ENCODE measurements at places on chromosomes 2 and 18.
A peak's percentile ranks its signal among the peaks of the same experiment; 100 is the strongest.

- DNase-seq = no peak
Measured at GRCh38 chr2:212173331-212173730, 365.3 kb downstream of the ERBB4 start.

DNA sequence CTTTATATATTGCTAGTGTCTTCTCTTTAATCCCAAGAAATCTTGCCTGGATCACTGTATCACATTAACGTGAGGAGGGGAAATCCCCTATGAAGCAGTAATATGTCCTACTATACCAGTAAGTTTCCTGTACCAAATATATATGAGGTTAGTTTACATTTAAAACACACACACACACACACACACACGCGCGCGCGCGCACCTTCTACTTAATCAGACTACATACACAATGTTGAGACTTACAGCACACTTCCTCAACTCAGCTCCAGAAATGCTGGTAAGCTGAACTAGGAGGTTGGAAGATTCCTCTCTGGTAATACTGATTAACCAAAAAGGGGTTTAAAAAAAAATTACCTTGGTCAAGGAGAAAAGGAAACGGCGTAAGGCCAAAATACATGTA lies 49.3 kb downstream of the USP34 start:
- DNase-seq = no peak

DNA sequence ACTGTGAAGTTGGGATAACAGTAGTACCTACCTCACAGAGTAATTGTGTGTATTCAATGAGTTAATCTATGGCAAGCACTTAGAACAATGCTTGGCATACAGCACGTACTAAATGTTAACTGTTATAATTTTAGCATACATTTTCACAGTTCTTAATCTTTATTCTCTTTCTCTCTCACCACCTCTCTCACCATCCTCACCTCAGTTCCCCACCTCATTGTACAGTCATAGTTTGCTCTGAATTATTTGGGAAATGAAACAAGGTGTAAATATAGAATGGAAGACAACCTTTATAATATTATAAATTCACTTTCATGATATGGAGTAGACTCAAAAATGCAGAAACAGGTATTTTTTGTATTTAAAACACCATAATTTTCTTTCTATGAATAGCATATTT lies 40.0 kb upstream of the DNAH7 start:
- DNase-seq = no peak

DNA sequence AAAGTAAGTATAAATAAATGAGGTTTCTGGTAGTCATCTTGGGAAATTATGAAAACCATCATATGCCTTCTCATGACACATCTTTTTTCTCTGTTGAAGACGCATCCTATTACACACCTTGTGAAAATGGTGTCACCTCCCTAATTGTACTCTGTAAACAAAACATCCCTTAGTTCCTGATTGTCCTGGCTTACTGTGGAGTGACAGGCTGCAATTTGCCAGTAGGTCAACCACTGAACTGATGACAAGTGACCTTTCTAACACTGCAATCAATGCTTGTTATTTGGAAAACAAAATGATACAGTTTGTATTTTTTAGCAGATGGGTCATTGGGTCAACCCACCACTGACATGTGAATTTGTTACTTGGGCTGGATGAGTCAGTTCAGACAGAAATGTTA lies 219.5 kb downstream of the PTPRM start:
- DNase-seq = no peak

- DNase-seq = no peak
Measured at GRCh38 chr18:1840878-1841277, 730.4 kb downstream of the METTL4 start.

DNA sequence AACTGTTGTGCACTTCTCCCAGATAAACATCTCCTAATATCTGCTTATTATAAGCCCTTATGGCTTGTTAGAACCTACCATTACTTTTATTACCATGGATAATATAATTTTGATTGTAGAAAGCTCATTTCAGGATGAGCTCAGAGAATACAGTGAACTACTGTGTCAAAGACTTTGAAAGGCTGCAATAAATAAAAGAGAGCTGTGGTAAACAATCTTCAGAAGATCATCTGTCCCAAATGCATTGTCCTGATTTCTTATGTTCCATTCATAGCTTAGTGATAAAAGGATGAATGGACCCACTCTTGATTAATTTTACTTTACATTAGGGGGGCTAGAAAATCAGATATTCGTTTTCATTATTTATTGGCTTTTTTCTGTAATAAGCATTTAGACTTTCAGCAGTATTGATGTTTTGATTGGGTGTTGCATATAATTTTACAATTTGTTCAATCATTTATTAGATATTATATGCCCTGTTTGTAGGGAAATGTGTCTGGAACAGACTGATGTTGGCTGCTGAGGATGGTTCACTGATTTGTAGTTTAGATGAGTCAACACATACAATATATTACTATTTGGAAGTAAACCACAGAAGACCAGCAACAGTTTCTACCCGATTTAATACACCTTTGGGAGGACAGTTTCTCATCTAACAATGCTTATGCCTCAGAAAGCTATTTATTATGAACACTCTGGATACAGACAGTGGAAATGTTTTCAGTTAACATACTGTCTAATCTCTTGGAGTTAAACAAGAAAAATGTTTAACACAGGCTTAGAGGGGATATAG lies 147.2 kb downstream of the TMEFF2 start:
- no peak for DNase-seq

DNA sequence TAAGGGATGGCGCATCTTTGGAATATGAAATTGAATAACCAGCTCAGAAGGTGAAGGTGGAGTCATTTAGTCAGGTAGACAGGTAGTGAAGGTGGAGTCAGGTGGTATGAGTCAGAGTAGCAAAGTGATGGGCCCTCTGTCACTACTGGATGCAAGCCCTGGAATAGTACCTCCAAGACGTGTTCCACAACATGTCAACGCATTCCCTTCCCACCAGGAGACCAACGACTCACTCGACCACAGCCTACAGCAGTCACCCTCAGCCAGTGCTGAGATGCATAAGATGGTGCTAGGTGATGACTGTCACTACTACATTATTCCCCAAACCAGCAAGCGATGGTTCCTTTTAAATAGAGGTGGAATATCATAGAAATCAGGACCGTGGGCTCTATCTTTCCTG lies 6.8 kb downstream of the CPLX4 start:
- peak; percentile 17 for DNase-seq

GRCh38 chr18:58891776-58892175 lies 27.1 kb downstream of the ZNF532 start:
- no peak for DNase-seq

DNA sequence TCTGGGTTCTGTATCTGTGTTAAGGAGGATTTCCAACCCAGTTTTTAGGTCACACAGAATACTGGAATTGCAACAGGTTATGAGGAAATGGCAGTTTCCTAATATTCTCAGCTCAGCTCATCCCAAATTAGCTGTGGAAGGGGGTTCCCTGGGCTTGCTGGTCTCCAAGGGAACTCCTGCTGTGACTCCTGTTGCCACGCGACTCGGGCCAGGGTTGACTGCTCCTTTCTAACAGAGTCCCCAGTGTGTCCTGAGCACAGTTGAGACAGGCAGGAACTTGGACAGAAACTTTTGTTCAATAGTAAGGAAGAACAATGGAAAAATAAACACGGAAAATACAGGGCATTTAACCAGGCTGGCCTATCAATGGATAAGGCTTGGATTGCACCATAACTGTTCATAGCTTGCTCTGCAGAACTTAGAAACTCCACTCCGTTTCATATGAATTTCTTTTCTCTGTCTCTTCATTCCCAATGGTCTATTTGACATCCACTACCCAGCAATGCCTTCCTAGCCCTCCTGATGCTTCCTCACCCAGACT lies 3.8 kb upstream of the ROCK2 start:
- DNase-seq = no peak

DNA sequence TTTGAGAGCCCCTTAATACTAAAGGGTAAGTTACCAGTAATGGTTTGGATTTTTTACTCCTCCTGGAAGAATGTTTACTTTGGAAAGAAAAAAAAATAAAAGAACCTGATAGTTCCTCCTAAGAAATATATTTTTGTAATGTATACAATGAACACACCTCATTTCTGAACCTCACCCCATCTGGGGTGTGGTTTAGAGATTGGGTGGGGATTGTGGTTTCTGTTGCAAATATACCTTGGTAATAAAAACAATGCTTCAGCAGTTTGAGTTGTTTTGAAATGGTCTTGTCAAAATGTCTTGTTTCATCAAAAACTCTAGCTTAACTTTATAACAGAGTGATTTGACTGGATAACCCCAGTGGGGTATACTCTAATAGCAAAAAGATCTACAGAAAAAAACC lies 448.9 kb upstream of the MEIS1 start:
- DNase-seq = no peak

DNA sequence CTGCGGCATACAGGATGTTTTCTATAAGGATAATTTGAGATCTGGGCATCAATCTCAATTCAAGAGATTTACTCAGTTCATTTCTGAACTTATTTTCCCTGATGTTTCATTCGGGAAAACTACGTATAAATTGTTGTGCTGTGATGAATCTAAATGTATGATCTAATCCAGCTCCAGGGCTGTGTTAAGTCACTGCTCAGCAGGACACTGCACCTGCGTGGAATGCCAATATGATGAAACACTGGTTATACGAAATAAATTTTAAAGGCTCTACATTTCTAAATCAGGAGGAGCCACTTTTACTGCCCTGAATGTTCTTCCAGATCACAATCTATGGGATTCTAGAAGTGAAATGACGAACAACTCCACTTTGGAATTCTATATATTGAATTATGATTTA lies 259.0 kb downstream of the HNMT start:
- no peak for DNase-seq

DNA sequence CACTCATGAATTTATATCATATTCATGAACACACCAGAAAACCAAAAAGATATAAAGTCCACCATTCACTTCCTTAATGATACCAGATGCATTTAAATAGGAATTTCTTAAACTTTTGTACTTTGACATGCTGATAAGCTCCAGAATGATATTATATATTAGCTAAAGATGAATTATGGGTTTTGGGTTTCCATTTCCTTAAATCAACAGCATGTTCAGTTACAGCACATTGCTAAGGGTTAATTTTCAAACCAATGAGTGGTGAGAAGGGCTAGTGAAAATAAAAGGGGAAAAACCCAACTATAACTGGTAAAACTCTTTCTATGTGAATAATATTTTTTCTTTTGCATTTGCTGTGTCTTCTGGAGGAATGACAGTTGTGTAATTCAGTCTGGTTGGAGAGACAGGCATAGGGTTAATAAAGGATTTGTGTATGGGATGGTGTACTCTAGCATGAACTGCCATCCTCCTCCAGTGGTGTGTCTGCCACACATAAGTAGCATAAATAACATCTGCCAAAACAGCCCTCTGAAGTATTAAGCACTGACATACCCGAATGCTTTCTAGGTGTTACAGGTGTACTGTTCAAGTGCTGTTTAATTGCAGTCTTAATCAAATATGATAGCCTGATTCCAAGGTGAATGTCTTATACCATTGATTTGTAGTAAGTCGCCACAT lies 19.3 kb upstream of the CPS1 start:
- no peak for DNase-seq

- no peak for DNase-seq
Measured at GRCh38 chr2:238593236-238593635, 166.5 kb downstream of the ASB1 start.

- no peak for DNase-seq
Measured at GRCh38 chr2:62158444-62159121, 37.3 kb upstream of the B3GNT2 start.

- DNase-seq = no peak
Measured at GRCh38 chr2:159043710-159044109, 75.3 kb downstream of the TANC1 start.

DNA sequence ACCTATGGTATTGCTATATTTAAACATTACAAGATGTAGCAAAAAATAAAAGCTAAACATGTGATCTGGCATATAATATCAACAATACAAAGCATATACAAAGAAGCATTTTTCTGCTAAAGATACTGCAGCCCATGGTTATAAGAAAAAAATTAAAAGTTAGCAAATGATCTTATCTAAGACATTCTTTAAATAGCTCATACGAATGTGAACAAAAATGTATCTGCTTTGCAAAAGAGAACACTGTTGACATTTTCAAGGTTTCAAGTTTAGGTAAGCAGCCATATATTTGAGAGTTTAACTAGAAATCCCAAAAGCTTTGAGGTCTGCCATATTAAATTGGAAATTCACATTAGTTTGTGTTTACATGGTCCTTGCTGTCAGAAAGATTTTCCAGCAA lies 301.0 kb upstream of the SLC39A10 start:
- no peak for DNase-seq

DNA sequence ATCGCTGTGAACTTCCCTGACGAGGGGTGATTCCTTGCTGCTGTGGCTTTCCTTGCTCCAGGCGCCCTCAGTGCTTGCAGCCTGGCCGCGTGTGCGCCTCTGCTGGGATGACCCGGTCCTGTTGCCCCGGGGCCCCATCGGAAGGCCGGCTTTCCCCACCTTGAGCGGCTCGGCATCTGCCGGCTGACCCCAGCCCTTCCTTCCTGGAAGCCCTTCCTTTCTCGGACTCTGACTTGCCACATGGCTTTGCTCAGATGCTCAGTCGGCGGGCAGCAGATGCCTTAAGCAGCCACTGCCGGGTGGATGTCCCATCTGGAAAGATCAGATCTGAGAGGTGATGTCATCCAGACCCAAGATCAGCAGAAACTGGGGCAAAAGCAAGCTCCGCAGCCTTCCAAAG lies 100.5 kb upstream of the ODC1 start:
- DNase-seq = peak; percentile 65

DNA sequence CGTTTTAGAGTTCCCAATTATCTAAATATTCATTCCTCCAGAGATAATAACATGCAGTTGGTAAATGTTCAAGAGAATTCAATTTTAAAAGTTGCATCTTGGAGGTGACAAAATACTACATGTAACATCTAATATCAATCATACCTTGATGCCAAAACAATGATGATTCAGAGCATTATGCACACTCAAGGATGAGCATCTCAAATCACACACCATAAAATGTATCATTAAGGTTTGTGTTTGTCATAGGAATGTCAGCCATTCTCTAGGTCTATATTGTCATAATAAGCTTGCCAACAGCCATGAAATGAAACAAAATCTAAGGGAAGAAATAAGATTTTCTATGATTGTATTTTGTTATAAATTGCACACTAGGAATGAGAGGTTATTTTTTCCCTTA lies 1667.0 kb downstream of the DPP10 start:
- DNase-seq = no peak

DNA sequence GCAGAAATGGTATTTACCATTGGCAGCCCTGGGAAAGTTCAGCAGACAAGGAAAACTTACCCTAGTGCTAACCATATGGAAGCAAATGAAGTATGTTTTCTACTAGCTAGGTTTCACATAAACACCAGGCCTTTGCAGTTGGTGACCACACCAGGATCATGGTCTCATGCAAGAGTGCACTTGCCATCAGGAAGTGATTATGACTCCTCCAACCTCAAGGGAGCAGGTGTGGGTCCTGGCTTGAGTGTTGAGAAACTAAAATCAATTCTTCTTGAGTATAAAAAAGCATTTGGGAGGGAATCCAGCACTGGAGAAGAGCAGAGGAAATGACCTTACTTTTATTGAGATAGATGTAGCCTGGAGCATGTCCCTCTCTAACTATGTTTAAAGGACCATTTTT lies 56.8 kb upstream of the SPAG16 start:
- peak; percentile 50 for DNase-seq

GRCh38 chr18:38602341-38602740 lies 1036.7 kb upstream of the CELF4 start:
- DNase-seq = no peak

GRCh38 chr2:133652398-133652797 lies 84.1 kb upstream of the NCKAP5 start:
- DNase-seq = peak; percentile 66

- DNase-seq = no peak
Measured at GRCh38 chr2:30358351-30358750, 88.7 kb upstream of the LCLAT1 start.

- peak; percentile 42 for DNase-seq
Measured at GRCh38 chr2:198657512-198658121, 800.1 kb downstream of the SATB2 start.

Measured in AG10803 (cell line).